ENCODE measurements at places on chromosomes 5 and 9.

DNA sequence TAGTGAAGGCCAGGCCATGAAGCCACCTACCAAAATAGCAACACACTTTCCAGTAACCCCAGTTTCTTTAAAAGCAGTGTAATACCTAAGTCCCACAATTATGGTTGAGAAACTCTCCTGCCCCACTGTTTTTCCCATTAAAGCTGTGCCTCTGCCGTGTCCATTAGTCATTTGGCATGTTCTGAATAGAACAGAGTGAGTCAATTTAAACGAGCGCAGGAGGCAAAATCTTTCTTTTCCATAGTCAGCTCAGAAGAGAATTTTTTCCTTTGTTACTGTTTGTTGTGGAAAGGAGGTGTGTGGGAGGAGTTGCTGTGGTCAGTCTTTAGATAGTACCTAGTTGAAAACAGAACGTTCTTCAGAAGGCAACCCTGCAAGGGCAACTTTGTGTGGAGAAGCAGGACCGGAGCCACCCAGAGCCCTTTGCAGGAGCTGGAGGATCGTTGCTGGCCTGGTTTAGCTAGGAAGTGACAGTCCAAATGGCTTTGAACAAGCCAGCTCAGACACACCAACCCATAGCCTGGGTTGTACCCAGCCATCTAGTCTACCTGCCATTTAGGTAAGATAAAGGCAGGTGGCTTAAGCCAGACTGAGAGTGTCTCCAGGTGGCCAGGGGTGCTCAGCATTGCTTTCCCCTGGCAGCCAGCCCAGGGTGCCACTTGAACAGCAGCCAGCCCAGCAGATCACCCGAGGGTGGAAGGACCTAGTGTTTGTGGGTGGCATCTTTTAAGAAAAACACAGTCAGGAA, 30.4 kb downstream of the GADD45G start:
- no peak for DNase-seq

GRCh38 chr5:2550509-2550908, 201.0 kb downstream of the IRX2 start:
- DNase-seq = no peak

DNA sequence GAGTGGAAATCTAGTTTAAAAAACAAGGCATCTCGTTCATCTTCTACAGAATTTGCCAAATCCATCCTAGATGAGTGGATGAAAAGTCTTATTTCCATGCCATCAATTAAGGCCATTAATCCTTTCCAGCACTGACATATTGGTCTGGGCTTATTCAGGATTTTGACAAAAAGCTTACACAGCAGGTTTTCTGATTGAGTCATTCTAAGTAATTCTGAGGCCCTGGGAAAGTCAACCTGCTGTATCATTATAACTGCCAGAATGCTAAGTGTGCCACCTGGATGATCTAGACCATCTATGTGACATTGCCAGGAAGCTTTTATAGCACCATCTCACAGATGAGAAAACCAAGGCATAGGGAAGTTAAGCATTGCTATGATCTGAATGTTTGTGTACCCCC, 132.1 kb upstream of the MAP3K1 start:
- no peak for DNase-seq

DNA sequence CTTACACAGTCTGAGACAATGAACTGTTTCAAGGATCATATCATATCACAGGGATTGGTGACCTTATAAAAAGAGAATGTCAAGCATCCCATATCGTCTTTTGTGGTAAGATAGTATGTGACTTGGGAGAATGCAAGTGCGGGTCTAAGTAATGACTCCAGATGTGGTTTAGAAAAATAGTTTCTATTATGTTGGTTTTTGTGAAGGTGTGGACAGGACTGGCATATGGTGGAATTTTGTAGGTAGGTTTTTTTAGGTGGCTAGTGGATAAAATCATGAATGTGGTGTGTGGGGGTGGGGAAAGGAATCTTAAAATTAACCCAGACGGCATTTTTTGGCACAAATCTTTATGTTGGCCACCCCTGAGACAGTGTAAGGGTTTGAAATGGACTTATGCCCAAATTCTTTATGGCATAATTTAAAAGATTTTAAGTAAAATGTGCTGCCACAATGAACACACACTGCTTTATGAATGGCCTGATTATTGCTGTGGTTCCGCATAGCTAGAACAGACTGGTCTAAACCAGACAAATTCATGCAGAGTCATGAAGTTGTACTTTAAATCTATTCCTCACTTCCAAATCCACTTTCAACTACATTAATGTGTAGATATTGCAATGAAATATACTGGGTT, 204.8 kb upstream of the HAPLN1 start:
- no peak for DNase-seq

GRCh38 chr9:121339437-121339836, 30.6 kb downstream of the STOM start:
- DNase-seq = no peak

- DNase-seq = no peak
Observed at GRCh38 chr5:67160272-67160671, 36.3 kb downstream of the CD180 start.

- no peak for DNase-seq
Observed at GRCh38 chr5:25544652-25545249, 900.0 kb upstream of the CDH10 start.

DNA sequence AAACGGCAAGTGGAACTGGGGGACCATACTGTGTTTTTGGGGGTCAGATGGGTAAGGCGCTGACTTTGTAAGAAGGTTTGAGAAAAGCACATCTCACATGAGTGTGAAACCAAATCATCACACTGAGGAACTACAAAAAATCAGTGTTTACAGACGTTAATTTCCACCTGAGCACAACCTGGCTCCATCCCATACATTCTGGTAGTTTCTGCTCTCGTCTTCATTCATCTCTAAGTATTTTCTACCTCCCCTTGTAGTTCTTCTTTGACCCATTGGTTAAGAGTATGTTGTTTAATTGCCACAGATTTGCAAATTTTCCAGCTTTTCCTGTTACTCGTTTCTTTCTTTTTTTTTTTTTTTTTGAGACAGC, 8.9 kb upstream of the DPP7 start:
- no peak for DNase-seq

- DNase-seq = no peak
Observed at GRCh38 chr5:107997338-107997980, 326.7 kb upstream of the EFNA5 start.

GRCh38 chr9:128792134-128792533, 5.1 kb downstream of the TBC1D13 start:
- DNase-seq = no peak

DNA sequence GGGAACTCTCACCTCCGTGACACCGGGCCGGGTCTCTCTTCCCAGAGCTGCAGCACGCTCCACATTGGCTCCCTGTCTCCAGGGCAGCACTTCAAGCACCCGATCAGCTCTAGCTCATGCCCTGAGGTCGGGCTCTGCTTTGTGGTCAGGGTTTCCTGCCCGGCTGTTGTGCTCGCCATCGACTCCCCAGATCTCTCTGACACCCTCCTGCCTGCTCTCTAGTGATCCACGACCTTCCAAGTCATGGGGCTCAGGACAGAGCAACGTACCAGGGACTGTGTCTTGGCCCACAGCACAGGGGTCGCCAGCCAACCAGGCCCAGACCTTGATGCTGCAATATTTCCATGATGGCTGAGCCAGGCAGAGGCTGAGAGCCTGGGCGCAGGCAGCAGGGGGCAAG, 45.1 kb downstream of the PRRT1B start:
- no peak for DNase-seq

DNA sequence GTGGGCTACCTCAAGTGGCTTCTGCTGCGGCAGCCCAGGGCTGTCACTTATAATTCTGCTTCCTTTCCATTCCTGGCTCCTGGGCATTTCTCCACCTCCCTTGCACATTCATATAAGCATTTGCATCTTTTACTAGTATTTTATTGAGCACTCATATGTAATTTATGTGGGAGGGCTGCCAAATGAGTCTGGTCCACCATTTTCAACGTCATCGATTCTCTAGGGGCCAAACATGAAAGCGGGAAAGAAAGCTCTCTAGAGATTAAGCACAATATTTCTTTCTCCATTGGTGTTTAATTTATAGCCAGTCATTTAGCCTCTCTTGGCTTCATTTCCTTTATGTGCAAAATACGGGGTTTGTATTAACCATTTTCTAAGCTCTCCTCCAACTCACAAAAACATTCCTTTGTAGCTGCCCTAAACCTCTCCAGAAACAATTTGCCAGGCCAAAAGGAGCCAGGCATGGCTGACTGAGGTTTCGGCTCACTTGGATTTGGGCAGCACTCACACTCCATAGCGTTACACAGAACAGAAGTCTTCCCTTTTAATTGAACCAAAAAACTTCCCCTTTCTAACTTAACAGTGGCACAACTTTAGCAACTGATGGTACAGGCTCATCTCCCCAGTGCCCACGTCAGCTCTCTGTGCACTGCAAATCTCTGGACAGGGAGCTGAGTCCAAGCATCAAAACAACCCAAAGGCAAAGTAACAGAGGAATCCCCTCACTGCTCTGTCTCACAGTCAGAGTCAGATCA, 183.5 kb downstream of the ROR2 start:
- DNase-seq = no peak

DNA sequence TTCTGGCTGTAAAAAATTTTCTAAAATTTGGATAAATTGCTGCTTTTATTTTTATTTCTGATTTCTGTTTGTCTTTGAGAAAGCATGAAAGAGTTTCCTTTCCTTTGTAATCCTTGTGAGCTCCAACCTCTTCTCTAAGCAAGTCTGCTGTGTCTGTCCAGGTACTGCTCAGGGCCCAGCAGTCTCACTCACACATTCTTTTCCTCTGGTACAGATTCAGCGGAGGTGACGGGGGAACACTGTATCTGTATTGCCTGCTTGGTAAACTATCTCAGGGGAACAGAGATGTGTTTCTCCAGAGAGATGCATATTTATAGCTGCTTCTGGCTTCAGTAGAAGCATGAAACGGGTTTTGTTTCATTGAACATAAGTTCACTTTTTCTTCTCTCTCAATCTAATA, 60.5 kb downstream of the NUP214 start:
- no peak for DNase-seq

- DNase-seq = no peak
Observed at GRCh38 chr5:109844148-109844547, 154.4 kb downstream of the MAN2A1 start.

GRCh38 chr9:121222524-121223171, 21.0 kb upstream of the RAB14 start:
- no peak for DNase-seq

GRCh38 chr5:141618804-141619554, at the start of gene DIAPH1:
Gene DIAPH1 (minus strand): TSS chr5:141619000. CDS start chr5:141618914, 86 bp downstream.
- DNase-seq = peak; percentile 98

DNA sequence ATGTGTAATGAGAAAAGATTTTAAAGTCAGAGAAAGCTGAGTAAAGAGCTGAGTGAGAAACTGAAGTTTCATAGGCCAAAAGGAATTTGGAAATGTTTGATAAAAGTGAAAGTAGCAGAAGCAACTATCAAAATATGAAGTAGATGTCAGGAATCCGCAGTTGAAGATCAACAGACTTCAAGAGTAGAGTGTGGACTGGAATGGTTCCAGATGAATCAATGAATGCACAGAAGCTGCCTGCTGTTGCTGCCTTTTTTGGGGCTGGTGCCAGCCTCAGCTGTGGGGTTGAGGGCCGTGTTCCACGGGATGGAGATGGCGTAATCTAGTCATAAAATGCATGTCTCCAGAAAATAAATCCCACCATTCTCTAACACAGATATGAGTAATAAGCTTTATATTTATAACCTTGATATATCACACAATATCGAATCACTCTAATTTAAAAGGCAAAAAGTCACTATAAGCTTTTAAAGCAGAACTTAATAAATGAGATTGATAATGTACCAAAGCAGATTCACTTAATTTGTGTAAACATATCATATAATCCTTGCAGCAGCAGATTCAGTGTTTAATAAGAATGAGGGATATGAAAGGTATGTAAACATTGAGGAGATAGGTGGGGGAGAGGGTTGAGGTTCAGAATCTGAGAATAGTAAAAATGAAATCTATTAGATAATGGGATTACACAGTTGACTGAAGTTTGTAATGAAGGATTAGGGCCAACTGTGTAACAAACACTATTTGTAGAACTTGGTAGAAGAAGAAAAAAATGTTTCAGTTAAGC, 652.3 kb upstream of the FTMT start:
- DNase-seq = no peak

GRCh38 chr9:136849960-136850865, 1.0 kb downstream of the PHPT1 start:
- DNase-seq = no peak

- no peak for DNase-seq
Observed at GRCh38 chr5:43432486-43433375, 20.5 kb upstream of the CCL28 start.

GRCh38 chr5:43851741-43852140, 248.8 kb downstream of the NNT start:
- DNase-seq = no peak

- no peak for DNase-seq
Observed at GRCh38 chr9:90189306-90189705, 453.3 kb downstream of the DIRAS2 start.

DNA sequence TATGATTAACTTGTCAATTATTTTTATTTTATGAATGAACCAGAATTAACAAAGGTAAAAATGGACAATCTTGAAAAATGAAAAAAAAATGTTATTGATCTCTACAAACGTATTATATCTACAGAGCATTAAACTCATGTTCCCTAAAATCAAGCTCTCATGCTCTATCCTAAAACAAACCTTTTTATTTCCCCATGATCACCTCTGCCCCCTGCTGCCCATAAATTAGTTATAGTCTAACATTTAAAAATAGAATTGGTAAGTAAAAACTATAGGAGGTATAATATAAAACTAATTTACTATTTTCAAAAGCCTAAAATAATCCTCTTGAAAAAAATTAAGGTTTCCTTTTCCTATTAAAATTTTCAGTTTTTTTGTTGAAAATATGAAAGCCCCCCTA, 168.0 kb upstream of the POU5F2 start:
- no peak for DNase-seq

DNA sequence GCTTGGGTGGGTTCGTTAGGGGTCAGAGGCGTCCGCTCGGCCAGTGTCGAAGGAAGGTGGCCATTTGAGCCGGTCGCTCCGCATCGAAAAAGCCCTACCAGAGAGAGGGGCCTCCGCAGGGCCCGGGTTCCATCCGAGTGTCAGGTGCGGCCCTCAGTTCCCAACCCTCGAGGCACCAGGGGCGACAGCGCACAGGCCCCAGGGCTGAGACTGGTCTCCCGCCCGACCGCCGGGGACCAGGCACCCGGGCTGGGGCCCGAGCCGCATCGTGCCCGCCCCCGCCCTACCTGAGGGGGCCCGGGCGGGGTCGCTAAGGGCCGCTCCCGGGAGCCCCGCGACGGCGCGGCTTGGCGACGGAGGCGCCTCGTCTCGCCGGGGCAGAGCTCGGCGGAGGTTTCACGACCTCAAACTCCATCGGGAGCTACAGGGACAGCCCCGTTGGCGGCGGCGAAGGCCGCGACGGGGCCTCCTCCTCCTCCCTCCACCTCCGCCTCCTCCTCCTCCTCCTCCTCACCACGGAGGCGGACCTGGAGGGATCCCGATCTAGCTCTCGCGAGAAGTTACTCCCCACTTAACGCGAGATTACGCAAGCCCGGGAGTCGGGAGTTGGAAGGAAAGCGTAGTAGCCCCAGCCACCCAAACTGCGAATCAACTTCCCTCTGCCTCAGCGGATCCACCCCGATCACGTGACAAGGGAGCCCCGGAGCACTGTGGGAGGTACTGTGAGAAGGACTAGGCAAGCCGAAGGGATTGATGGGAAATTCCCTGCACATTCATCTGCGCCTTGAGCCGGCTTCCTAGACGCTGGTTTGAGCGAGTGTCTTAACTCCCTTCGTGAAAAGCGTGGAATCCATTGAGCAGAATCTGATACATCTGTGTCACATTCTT, at the start of gene RC3H2:
RC3H2 (minus strand) TSS at position 537 of the 888 bp plus-strand sequence. CDS start 7,850 bp downstream, outside the sequence.
- peak; percentile 92 for DNase-seq

Data from stimulated activated CD8-positive, alpha-beta memory T cell treated with anti-CD3 and anti-CD28 coated beads, Interleukin-7, amount 100 ng/mL, for 1 hour (primary cell).